ENCODE measurements at places on chromosomes 11 and 22. TPM values are rescaled to one million over a fixed set of nuclear protein-coding genes. Genes with fewer than 3 reads are reported as not detected.
A peak's percentile ranks its signal among the peaks of the same experiment; 100 is the strongest.

DNA sequence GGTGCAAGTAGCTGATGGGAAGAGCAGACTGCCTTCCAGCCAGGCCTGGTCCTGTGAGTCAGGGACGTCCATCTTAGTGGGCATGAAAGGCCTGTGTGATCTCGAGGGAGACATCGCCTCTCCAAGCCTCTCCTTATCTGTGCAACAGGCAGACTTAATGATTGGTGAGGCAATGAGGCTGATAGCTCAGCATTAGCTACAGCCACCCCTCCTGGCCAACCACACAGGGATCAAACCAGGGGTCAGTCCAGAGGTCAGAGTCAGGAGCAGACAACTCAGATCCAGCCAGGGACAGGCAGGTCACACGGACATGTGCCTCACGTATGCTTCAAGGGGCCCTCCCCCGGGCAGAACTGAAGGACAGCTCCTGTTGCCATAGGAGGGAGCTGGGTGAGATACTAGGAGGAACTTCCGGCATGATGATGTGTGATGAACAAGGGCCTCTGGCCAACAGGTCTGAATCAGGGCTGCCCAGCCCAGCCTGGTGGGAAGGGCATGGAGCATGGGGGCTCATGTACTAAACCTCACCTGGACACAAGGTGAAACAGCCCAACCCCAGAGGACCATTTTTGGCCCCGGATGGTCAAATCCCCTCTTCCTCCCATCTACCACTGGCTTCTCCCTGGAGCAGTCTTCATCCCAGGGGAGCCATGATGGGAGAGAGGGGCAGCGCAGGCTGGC lies 2.8 kb upstream of the APOC3 start:
- no peak for DNase-seq

DNA sequence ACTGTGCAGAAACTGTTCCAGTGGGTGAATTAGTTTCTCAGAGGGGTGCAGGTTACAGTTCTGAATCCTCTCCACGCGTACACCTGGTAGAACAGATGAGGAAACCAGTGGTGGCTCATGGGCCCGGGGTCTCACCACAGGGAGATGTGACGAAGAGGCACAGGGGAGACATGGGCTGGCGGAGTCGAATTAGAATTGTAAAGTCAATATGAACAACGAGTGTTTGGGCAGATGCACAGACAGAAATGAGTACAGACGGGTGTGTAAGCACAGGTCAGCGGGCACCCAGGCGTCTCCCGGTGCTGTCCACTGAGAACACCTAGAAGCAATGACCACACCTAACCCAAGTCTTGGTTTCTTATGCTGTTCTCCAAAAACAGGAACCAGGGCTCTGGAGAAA lies 41.8 kb downstream of the GNB1L start:
- no peak for DNase-seq

DNA sequence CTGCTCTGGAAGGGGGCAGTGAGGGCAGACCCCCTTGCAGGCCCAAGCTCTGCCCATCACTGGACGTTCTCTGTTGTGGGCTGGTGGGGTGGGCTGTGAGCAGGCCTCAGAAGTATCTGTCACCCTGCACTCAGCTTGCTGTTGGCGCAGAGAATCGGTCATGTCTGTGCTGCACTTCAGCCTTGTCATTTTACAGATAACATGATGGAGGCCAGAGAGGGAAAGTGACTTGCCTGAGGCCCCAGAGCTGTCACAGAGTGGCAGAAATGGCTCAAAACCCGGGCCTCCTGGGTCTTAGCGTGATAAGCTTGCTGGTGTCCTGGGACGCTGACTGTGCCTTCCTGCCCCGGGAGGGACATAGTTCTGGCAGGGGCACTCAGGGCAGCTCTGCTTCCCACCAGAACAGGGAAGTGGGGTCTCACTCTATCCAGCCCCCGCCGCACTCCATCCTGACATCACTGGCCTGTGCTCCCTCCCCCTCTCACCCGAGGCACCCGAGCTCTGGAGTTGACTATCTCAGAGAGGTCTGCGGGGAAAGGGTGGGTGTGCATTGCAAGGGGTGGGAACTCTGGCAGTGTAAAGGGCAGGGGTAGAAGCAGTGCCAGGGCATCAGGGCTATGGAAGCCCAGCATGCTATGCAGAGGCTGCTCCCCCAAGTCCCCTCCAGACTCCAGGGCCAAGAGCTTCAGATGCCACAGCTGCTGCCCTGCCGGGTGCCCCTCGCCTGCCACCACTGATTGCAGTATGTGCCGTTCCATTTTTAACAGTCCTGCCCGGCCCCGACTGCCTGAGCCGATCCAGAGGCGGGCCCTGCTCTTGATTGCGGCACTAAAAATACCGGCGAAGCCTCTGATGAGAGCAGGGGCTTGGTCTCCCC lies 50.4 kb upstream of the NECTIN1 start:
- DNase-seq, result no peak

GRCh38 chr22:36897611-36898010 lies 15.8 kb upstream of the CSF2RB start:
- DNase-seq, result no peak

DNA sequence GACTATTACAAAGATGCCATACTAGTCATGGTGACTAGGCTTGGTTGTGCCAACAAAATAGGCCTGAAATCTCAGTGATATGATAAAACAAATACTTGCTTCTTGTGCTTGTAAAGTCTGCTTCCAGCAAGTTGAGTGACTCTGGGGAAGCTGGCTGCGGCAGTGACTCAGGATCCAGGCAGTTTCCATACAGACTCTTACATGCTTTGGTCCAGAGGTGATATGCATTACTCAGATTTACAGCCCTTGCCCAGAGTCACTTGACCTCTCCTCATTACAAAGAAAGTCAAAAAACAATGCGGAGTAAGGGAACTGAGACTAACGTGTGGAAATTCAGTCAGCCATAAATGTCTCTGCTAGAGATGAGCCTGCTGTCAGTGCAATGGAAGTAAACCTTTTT lies 387.5 kb downstream of the KCNA4 start:
- no peak for DNase-seq

GRCh38 chr22:36350751-36351594 lies 36.8 kb downstream of the MYH9 start:
- DNase-seq, result no peak

GRCh38 chr11:76236092-76236999 lies 30.0 kb upstream of the WNT11 start:
- DNase-seq, result peak; percentile 84

DNA sequence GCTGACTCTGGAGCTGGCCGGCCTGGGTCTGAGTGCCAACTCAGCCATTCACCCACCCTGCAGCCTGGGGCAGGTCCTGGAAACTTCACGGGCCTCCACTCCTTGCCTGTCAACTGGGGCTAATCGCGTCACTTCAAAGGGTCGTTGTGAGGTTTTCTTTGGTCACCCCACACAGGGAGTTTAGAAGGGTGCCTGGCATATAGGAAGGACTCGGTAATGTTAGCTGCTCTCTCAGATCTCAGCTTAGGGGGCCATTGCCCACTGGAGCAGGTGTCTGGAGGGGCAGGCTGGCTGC lies 7.3 kb downstream of the INCENP start:
- DNase-seq, result no peak

DNA sequence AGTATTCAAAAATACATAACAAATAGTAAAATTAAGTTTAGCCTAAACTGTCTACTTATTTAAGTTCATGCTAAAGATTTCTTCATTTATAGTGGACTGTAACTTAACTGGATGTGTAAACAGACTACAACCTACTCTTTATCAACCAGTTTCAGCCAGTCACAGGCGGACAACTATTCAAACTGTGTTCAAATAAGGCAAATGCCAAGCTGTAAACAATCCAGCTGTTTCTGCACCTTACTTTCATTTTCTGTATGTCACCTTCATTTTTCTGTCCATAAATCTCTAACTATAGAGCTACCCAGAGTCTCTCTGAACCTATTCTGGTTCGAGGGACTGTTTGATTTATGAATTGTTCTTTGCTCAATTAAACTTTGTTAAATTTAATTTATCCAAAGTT lies 992.8 kb downstream of the DLG2 start:
- DNase-seq, result no peak

- DNase-seq, result no peak
These were observed 125.5 kb upstream of the NECTIN1 start for GRCh38 chr11:119854521-119854920.

DNA sequence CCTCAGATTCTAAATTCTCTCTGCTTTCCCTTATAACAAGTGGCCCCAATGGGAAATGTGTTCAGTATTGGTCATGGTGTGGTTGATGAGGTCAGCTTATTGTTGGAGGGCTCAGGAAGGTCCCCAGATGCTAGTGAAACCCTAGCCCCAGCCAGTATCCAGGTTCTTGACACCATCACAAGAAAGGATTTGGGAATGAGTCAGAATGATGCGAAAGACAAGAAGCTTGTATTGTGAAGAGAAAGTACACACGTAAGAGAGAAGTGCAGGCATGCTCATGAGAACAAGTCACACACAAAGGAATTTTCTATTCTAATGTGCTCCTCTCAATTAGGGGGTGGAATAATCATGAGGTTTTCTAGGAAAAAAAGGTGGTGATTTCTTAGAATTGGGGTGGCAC lies 34.9 kb upstream of the TRPC6 start:
- no peak for DNase-seq

DNA sequence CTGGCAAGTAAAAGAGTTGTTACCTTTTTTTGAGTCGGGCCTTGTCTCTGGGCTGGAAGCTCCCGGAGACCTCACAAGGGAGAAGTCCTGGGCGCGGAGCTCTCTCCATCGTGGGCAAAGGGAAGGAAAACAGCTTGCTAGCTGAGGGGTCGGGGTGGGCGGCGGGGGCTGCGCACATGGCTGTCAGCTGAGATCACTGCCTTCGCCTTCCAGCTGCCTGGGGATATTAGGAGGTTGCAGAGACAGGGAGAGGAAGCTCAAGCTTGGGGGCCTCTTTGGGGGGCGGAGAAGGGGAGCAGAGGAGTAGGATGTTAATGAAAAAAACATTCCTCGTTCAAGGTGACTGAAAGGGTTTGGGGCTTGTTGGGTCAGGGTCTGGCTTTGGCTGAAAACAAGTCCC lies 49.2 kb upstream of the ALX4 start:
- DNase-seq, result peak; percentile 34

GRCh38 chr11:45285930-45286632 lies at the start of gene SYT13:
Gene SYT13, minus strand, starts transcription at chr11:45286341. Its CDS starts 134 bp downstream, at chr11:45286207.
- no peak for DNase-seq

DNA sequence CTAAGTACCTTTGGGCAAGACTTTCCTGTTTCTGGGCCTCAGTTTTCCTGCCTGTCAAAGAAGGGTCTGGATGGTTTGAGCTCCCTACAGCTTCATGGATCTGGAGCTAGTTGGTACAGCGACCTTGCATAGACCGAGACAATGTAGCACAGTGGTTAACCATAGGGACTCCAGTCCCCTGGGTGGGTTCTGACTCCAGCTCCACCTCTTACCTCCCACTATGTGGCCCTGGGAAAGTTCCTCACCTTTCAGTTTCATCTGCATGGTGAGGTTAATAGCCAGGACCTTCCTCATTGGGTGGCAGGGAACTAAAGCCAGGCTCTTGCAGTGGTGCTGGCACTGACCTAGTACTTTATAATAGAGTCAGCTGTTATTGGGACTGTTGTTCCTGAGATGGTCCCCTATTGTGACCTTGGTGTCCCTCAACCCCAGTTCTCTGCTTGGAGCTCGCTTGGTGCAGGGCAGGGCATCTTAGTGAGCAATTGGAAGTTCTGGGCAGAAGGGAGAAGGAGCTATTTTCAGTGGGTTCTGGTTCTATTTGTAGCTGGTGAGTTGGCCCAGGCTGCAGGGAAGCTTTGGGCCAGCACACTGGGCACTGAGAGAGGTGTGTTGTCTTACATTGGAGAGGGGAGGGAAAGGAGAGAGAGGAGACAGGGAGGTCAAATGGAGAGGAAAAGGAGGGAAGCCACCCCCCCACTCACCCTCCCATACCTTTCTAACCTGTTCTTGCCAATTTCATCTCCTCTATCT lies 10.7 kb upstream of the MTMR3 start:
- no peak for DNase-seq

- DNase-seq, result no peak
These were observed 1.2 kb downstream of the MYO7A start for GRCh38 chr11:77129069-77129841.

GRCh38 chr11:41307296-41308080 lies 152.0 kb downstream of the LRRC4C start:
- no peak for DNase-seq

GRCh38 chr11:133966921-133967598 lies 10.3 kb upstream of the IGSF9B start:
- no peak for DNase-seq

- no peak for DNase-seq
These were observed 111.4 kb upstream of the TBCEL start for GRCh38 chr11:120912504-120912903.

DNA sequence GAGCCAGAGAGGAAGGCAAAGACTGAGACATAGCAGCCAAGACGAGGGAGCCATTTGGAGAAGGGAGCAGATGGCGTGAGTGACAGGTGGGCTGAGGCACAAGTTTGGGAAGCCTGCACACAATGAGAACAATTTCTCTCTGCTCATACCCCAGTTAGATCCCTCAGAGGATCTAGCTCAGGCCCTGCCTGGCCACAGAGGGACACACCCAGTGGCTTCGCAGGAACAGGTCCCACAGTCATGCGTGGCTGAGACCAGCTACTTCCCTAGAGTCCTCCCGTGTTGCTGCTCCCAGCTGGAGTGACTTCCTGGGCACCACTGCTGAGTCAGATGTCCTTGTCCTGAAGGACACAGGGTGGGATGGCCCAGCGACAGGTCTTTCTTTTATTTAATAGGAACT lies 33.4 kb upstream of the LYVE1 start:
- DNase-seq, result no peak

- no peak for DNase-seq
These were observed 48.5 kb upstream of the PPP2R1B start for GRCh38 chr11:111814557-111815320.

DNA sequence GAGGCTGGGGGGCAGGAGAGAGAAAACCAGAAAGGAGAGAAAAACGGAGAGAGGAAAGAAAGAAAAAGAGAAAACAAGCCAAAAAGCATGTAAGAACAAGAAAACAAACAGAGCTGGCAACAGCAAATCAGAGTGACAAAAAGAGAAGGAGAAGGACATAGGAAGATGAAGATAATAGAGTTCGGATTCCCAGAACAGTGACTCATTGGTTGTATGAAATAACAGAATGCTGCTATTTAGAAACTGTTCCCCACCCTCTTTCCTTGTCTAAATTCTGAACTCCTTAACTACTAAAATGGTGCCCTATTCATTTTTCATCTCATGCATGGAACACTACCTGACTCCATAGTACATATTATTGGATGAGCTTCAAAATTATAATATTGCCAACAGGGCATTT lies 317.4 kb downstream of the C11orf87 start:
- DNase-seq, result no peak

GRCh38 chr11:104763930-104764709 lies 134.1 kb downstream of the CASP12 start:
- no peak for DNase-seq

Gene MRGPRX1
- total RNA-seq, result not detected

Gene OR52I1
- not detected for total RNA-seq

Gene RASL10A
- 0.72 TPM for total RNA-seq

Gene RCOR2
- total RNA-seq, result 0.69 TPM

Gene TSSK2
- not detected for total RNA-seq

Gene SMC1B
- not detected for total RNA-seq

Gene SCO2
- total RNA-seq, result 3.1 TPM

Gene HSD17B12
- total RNA-seq, result 99.8 TPM

Gene FGF3
- not detected for total RNA-seq

Gene OR10G8
- total RNA-seq, result not detected

Gene ZNF202
- total RNA-seq, result 9.6 TPM

Gene CFL1
- 608 TPM for total RNA-seq

Gene IGLL1
- not detected for total RNA-seq

Gene LARGE2
- total RNA-seq, result 6.0 TPM

Data from upper lobe of right lung (tissue), 1 donor.